Hepatocyte (in vitro differentiated cells): ENCODE measurements at places on chromosomes 2 and 18. TPM values are rescaled to one million over a fixed set of nuclear protein-coding genes. Genes with fewer than 3 reads are reported as not detected.

ZAP70 gene
- total RNA-seq: 0.80 and 1.4 TPM in 2 replicates

ACMSD gene
- total RNA-seq: 6.5 and 8.6 TPM in 2 replicates

WNT6 gene
- 7.1 and 11.3 TPM in 2 replicates for total RNA-seq

DNA sequence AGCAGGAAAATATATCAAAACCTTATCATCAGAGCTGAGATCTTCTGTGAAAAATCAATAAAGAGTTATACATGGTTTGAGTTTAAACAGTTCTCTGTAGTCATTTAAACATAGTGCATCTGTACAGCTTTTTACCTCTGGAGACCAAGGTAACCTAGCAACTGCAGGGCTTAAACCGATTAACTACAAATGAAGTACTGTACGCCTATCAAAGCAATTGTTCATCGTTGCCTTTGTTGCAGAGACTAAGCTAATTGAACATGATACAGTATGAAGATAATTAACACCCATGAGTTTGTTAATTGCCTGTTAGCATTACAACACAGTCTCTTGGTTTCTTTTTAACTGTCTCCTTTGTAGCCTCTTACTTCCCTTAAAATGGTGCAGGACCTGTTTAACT lies 147.9 kb downstream of the LNPK start:
- no peak for DNase-seq

DNA sequence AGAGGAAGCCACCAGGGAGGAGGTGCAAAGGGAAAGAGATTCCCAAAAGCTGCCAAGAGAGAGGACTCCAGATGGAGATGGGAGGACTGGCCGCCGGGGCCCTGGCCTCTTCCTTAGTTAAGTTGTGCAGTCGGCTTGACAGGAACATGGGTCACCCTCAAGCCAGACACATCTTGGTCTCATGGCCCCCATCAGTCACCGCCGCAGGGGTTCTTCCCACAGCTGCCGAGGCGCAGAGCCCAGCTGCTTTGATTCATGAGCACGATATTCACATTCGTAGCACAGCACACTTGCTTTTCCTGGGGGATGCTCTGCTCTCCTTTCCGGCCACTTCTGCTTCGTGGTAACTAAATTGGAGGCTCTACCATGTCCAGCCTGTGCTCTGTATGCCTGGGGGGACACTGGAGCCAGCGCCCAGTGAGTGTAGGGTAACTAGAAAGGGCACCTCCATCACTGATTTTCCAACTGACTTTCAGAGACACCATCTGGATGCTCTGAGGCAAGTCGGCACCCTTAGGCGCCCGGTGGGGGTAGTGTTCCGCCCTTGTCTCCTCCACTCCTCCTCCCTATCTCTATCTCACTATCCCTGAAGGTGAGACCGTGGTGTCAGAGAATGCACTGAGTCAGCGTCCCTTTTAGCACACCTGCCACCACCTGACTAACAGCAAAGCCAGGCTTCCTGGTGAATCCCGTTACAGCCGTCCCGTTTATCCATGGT lies 13.3 kb downstream of the TWIST2 start:
- DNase-seq: no peak

DNA sequence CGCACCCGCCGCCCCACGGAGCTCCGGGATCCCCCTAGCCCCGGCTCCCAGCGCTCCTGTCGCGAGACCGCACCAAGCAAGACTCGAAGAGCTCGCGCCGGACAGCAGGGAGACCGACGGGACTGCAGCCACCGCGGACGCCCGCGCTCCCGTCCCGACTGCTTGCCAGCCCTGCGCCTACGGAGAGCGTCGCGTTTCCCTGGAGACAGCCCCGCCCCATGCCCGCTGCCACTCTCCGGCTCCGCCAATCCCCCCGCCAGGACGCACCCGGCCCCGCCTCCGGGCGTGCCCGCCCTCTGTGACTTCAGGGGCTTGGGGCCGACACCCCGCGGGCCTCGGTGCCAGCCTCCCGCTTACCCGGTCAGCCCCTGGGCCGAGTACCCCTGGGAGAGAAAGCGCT lies at the start of gene ANKMY1:
Gene ANKMY1 (minus strand): TSS at position 181 of the 400 bp plus-strand sequence. CDS start 653 bp downstream, outside the sequence.
- DNase-seq: peak; percentile 88

DNA sequence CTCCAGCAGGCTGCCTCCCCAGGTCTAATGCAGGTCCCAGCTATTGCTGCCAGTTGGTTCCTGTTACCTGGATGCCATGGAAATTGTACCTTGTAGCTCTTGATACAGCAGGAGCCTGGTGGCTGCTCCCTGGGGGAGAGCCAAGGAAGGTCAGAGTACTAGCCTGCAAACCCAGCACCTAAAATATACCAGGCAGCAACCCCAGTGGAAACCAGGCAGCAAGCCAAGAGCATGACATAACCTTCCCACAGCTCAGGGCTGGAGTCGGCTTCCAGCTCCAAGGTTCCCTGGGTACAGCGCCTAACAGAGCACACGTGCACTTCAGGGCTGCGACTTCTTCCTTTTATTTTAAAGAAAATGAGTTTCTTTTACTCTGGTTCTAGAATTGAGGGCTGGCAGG lies 30.3 kb downstream of the TNP1 start:
- DNase-seq: peak; percentile 68

THSD7B gene
- total RNA-seq: 4.5 and 5.7 TPM in 2 replicates
